ENCODE measurements at places on chromosomes 12 and 14. TPM values are rescaled to one million over a fixed set of nuclear protein-coding genes. Genes with fewer than 3 reads are reported as not detected.
A peak's percentile ranks its signal among the peaks of the same experiment; 100 is the strongest.

DNA sequence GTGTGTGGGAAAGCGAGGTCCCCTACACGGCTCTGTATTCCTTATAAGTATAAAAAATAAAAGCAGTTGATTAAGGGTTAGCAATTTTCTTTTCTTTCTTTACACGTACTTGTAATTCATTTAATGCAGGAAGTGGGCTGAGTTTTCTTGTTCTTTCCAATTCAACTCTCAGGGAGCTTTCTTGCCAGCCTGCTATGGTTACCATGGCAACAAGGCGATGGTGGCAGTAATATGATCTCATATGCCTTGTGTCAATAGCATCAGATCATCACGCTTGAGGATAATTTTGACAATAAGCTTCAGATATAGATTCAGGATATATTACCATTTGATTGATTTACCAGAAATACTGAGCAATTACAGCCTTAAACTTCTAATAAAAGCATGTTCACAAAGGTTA lies 466.5 kb downstream of the APAF1 start:
- DNase-seq, result no peak

DNA sequence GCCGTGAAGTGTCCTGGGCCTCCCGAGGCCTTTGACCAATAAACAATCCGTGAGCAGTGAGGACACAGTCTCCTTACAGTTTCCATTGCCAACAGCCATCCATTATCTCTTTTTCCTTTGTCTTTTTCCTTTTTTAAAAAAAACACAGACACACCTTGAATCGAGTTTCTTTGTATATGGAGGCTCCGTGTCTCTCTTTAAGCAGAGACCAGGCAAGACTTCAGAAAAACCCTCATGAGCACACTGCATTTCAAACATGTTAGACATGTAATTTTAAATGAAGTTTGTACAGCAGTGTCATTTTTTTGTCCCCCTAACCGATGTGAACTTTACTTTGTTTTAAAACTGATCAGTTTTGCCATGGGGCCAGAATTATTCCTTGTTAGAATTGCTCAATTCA lies 111.1 kb downstream of the SPTSSA start:
- DNase-seq, result no peak

- DNase-seq, result no peak
Measured at GRCh38 chr12:104529130-104529874, 72.6 kb downstream of the CHST11 start.

DNA sequence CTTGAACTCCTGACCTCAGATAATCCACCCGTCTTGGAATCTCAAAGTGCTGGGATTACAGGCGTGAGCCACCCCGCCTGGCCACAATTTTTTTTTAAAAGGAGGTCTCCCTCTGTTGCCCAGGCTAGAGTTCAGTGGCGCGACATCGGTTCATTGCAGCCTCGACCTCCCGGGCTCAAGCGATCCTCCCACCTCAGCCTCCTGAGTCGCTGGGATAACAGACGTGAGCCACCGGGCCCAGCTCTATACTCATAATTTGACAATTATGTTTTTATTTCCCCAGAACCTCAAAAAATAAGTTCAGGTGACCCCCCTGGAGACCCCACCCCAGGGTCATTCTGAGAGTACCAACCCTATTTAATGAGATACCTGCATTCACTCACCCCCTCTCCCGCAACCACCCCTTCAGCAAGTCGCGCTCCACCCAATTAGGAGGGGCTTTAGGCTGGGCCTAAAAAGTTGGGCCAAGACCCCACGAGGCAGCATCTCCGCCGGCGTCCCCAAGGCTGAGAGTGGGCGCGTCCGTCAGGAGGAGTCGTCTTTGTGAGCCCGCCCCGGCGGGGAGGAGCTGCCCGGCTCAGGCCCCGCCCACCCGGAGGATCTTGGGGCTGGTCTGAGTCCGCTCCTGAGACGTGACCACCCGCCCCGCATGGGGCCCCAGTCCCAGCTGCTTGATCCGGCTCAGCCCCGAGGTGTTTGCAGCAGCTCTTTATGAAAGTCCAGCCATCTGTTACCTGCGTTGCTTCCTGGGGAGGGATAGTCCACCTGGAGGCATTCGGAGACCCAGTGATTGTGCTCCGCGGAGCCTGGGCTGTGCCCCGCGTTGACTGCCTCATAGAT lies at the start of gene ANKRD33:
Gene ANKRD33, plus strand, starts transcription at position 628 of the 840 bp plus-strand sequence. Its CDS starts 84 bp downstream, at position 712.
- DNase-seq, result no peak

DNA sequence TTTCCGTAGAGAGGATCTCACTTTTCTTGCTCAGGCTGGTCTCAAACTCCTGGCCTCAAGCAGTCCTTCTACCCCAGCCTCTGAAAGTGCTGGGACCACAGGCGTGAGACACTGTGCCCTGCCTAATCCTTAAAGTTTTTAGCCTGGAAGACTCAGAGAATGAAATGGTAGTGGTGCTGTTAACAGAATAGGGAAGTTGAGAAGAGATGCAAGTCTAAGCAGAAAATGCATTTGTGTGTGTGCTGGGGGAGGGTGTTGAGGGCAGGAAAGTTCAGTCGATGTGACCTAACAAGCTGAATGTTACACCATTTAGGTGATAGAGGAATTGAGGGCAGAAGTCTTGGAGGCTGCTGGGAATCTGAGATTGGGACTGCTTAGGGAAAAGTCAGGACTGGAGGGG lies 6.9 kb upstream of the TUBA1A start:
- DNase-seq, result no peak

DNA sequence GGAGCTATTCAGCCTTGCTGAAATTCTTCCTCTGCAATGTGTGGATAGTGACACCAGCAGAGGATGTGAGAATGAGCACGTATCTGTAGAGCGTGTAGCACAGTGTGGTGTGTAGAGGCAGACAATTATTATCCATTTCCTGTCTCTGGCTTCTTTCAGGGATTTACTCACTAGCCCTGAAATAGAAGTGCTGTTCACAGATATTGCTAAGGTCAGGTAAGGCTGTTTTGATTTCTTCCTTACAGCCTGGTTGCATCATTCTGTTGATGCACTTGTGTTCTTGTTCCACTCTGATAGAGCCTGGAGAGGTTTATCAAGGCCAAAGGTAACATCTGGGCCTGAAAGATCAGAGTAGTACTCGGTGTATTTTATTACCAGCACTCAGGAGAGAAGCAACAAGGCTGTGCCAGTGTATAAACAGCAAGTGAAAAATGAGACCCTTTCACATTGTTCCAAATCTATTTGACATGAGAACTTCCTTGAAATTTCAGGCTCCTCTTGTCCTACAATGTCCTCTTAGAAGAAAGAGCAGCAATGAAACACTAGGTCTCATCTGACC lies 16.7 kb downstream of the ARG2 start:
- DNase-seq, result no peak

- DNase-seq, result no peak
Measured at GRCh38 chr12:131843527-131843926, 15.3 kb downstream of the MMP17 start.

- DNase-seq, result no peak
Measured at GRCh38 chr14:20116748-20117147, 6.2 kb downstream of the OR4K17 start.

DNA sequence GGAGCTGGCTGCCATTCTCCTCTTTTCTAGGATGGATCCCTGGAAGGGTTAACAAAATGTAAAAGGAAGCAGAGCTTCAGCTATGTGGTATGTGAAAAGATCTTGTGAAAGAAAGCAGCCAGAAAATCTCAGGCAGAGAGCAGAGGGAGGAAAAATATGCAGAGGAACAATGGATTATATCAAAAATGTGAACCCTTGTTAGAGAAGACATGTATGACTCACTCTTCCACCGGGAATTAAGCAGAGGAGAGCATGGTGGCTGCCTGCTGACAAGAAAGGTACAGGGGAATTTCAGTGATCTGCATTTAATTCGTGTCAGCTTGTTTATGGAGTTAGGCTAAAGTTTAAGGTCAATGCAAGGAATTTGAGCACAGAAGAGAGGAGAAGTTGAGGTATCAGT lies 46.3 kb downstream of the KCNA1 start:
- DNase-seq, result no peak

DNA sequence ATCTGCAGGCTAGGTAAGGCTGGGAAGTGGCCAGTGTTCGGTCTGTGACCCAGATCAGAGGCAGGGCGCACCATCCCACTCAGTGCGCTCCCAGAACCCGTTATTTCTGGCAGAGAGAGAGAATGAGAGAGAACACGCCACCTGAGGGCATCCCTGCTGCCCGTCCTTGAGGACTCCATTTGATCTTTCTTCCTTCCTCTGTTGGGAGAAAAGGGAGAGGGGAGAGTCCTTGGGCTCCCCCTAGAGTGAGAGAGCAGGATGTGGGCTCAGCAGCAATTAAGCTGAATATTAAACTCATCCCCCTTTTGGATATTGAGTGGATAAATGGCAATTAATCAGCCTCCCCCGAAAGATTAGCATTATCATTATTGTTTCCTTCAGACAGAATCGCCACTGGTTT lies 70.6 kb downstream of the IFT43 start:
- no peak for DNase-seq

GRCh38 chr12:22481547-22482104 lies 62.7 kb downstream of the C2CD5 start:
- DNase-seq, result no peak

DNA sequence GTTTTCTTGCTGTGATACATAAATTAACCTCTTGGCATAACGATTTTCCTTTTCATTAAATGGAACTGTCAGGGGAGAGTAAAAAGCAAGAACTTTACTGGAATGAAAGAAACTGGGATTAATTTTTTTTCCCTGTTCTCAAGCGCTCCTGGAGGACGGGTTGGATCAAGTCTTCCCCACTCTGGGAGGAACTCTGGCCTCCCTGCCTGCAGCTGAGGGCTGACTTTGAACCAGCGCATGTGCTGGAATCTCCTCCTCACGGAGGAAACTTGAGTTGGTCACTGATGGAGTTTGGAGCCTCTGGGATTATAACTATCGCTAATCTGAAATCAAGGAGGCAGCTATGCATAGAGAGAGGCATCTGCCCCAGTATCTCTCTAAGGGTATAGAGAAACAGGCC lies 406.4 kb upstream of the TMEM132C start:
- no peak for DNase-seq

DNA sequence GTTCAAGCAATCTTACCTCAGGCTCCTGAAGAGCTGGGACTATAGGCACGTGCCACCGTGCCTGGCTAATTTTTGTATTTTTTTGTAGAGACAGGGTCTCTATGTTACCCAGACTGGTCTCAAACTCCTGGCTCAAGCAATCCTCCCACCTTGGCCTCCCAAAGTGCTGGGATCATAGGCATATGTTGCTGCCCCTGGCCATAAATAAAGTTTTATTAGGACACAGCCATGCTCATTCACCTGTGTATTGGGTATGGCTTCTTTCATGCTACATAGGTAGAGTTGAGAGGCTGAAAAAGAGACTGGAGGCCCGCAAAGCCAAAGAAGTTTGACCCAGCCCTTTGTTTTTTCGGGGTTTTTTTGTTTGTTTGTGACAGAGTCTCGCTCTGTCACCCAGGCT lies 61.7 kb upstream of the NCOR2 start:
- DNase-seq, result no peak

GRCh38 chr12:132600048-132601032 lies 10.0 kb downstream of the LRCOL1 start:
- peak; percentile 62 for DNase-seq

GRCh38 chr14:29489911-29490425 lies 437.7 kb downstream of the PRKD1 start:
- DNase-seq, result no peak

DNA sequence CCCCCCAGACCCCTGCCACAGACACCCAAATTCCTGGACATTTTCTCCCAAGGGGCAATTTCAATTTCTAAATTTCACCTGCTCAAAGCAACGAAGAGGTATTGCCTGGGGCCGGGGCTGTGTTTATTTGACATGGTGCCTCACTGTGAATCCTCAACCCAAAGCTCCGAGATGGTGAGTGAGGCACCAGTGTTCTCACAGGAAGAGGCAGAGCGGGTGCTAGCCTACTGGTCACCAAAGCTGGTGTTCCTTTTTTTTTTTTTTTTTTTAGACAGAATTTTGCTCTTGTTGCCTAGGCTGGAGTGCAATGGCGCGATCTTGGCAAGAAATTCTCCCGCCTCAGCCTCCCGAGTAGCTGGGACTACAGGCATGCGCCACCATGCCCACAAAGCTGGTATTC lies 14.8 kb upstream of the SH2B3 start:
- DNase-seq, result no peak

Gene PHLDA1
- 11.8 TPM for total RNA-seq

Gene AQP2
- total RNA-seq, result not detected

Gene PARP2
- 23.1 TPM for total RNA-seq

Gene BDKRB2
- total RNA-seq, result 0.97 TPM

Gene CALCOCO1
- total RNA-seq, result 194 TPM

Gene EPS8
- 67.4 TPM for total RNA-seq

Gene HOXC10
- total RNA-seq, result 7.2 TPM

Gene NXPH4
- total RNA-seq, result 10.2 TPM

Gene ERO1A
- 35.8 TPM for total RNA-seq

Measured in prostate gland (tissue), 2 donors.